GOT3 (cell line): ENCODE measurements at places on chromosomes 2 and 18.
A peak's percentile ranks its signal among the peaks of the same experiment; 100 is the strongest.

GRCh38 chr2:8132351-8132831, 549.5 kb upstream of the ID2 start:
- no peak for DNase-seq

DNA sequence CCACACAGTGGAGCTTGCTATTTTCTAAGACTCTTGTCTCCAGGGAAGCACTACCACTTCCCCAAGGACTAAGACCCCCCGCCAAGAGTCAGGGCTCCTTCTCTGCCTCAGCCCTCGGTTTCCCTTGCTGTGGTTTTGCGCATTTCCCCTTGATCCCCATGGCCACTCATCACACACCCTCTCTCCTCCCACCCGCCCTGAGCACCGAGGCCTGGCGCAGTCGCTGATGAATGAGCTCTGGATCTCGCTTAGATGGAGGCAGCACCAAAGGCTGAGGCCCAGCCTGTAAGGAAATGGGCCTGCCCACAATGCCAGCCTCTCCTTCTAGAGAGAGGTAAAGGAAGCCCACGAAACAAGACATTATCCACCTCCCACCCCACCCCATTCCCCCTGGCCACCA, 96.9 kb downstream of the TNS1 start:
- DNase-seq = no peak

DNA sequence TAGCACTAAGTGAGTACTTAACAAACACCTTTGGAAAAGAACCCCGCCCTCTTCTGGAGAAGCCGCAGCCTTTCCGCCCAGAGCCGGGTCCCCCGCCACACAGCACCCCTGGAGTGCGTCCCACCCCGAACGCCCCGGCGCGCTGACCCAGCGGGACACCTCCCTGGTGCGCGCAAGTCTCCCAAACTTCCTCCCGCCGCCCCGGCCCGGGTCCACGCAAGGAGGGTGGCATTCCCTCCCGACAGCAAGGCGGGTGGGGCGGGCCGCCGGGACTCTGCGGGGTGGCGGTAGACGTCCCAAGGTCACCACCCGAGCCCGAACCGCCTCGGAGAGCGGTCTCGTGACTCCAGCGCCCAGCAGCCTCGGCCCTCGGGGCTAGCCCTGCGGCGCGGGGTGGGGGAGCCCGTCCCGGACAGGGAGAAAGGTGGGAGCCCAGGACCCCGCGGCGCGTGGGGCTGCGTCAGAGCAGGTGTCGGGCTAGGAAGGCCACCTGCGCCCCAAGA, 598 bp downstream of the CCDC93 start:
- DNase-seq = peak; percentile 7

DNA sequence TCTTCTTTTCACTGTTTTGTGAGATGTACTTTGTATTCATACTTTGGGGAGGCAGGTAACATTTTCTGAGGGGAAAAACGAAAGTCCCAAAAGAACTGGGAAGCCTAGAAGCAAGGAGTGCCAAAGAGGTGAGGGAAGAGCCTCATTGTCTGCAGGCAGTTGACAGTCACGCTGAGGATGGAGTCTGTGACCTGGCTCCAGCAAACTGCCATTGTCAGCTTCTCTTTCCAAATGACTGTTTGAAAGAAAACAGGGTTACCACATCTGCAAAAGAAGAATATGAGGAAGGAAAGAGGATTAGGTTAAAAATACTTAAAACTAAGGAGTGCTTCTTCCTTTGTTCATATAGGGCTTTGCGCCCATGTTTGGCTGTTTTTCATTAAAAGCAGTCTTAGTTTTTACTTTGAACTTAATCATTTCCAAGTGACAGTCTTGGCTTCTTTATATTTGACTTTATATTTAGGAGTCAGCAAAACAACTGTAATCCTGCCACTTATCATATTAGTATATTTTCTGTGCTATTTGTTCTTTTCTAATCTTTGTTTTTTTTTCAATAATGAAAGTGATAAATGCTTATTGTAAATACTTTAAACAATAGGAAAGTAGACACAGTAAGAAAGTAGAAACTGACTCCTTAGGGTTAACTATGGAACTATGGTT, 35.0 kb downstream of the CERS6 start:
- DNase-seq = no peak

GRCh38 chr2:86673011-86673410, 47.1 kb upstream of the RMND5A start:
- no peak for DNase-seq

DNA sequence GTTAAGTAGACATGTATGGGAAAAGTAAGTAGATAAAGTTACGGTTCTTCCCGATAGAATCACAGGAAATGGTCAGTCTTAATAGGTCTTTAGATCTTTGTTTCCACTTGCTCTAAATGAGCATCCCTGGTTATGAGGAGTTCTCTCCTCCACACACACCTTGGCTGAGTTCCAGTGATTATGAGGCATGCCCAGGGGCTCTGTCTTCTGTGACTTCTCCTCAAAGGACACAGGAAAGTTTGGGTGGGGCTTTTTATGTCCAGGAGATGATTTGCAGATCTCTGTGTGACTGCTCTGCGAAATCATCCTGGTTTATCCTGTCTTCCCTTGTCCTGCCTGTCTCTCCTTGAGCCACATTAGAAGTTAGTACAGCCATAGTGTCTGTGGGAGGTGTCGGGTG, 83.9 kb upstream of the EML6 start:
- no peak for DNase-seq

GRCh38 chr2:126381091-126381490, 274.9 kb upstream of the GYPC start:
- DNase-seq = no peak

DNA sequence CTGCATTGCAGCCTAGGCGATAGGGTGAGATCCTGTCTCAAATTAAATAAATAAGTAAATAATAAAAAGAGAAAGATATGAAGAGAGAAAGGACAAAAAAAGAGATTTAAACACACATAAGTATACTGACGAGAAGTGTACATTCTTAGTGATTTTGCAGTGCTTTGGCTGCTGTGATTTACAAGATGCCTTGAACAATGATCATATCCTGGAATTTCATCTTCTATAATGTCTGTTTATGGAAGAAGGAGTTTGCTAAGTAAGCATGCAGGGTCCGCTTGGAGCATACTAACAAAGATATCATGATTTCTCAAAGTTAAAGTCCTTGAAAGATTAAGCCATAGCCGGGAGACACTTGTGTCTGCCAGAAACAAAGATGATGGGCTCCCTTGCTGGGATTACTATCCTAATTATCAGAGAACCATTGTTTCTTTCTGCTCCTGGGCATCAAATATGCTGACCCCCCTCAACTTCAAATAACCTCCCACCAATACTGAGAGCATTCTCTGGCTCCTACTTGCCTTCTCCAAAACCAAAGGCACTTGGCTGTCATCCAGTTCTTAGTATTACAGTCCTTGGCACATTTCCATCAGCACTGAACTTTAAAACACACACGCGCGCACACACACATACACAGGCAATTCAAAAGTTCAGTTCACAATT, 47.5 kb upstream of the STAM2 start:
- DNase-seq = no peak

DNA sequence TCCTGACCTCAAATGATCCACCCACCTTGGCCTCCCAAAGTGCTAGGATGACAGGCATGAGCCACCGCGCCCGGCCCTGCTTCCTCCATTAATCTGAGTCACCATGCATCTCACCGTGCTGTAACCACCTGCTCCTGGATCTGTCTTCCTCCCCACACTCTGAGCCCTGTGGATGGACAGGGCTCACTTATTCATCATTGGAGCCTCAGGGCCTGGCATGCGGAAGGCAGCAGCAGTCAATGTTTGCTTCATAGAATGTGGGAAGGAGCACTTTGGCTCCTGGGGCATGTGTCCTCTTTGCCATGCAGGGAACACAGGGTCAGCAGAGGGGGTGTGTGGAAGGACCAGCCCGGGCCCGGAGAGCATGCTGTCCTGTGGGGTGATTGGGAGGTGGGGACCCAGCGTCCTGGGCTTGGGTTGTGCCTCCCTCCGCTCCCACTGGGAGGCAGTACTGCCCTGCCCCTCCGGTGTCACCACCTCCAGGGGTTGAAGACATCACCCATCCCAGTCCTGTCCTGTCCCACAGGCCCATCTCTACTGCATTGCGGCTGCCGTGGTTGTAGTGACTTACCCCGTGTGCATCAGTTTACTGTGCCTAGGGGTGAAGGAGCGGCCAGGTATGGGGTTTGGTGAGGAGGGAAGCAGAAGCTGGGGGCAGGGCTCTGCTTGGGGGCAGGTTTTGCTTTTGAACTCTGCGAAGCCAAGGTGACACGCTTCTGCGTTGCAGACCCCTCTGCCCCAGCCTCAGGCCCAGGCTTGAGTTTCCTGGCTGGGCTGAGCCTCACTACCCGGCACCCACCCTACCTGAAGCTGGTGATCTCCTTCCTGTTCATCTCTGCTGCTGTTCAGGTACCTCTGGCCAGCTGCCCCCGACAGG, 11.5 kb downstream of the MFSD2B start:
- no peak for DNase-seq

DNA sequence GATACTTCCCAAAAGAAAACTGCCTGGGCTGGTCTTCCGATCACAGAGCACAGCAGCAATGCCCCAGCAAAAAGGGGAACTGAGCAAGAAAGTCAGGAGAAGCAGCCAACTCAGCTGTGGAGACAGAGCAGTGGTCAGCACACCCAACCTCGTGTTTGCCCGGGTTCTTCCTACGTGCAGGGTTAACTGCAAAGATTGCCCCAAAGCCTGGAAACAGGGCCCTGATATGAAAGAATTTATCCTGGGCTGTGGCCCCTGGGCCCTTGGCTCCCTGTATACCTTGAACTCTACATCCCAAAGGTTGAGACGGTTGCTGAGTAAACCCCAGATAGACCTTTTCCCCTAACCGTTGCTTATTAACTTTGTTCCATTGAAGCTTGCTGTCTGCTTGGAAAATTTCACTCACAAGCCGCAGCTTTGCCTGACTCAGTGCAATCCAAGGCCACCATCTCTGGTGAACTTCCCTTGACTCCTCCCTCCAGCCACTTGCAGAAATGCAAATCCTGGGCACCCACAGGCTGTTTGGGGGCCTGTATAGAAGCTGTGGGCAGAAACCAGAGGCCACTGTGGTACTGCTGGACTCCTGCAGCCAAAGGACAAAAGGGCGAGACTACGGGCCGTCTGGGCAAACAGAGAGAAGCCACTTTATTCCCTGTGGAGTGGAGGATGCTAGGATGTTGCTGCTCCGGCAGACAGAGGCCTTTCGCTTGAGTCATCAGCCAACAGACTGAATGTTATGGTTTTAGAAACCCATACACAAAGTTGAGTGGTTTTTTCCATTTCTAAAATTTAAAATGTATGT, 18.2 kb downstream of the NRP2 start:
- peak; percentile 54 for DNase-seq

GRCh38 chr2:75483878-75484277, 76.9 kb downstream of the EVA1A start:
- no peak for DNase-seq

- DNase-seq = no peak
Observed at GRCh38 chr2:1173528-1173927, 222.9 kb downstream of the SNTG2 start.

GRCh38 chr18:8298186-8298585, 311.1 kb upstream of the RAB12 start:
- DNase-seq = no peak

DNA sequence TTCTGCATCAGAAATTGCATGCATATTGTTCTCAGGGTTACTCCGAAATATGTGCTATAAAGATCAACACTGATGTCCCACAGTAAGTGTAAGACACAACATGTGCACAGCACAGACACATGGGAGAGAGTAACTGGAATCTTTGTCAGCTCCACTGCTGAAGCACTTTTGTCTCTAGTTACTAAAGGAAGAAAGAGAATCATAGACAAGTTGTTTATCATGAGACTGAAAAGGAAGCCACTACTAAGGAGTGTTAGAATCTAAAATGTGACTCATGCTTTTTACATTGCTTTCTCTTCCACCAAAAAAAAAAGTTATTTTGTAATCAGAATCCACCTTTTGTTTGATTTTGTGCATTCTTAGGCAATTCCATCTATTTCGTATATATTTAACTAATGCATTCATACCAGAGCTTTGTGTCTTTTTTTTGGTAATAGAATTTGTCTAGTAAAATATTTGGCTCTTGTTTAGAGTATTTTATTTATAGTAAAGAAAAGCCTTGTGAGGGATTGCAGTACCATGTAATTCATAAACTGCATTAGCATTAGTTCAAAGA, 502.4 kb downstream of the FBXO15 start:
- no peak for DNase-seq

DNA sequence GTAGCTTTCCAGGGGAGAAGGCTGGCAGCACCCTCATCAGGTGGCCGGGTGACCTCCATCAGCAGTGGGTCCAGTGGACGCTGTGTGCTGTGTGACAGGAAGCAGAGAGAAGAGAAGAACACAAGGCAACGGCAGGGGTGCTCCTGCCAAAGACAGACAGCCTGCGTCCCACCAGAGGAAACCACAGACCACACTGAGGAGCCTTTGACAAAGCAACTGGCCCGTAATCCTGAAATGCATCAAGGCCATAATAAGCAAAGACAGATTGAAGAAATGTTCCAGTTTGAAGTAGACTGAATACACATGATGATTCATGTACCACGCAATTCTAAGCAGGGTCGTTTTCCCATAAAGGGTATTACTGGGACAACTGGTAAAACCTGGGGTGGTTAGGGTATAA, 172.4 kb downstream of the FBXO15 start:
- DNase-seq = no peak

GRCh38 chr18:37266290-37266689, 299.3 kb downstream of the CELF4 start:
- no peak for DNase-seq

- no peak for DNase-seq
Observed at GRCh38 chr2:105867587-105867986, 122.9 kb downstream of the NCK2 start.

- DNase-seq = no peak
Observed at GRCh38 chr2:6068429-6068828, 376.2 kb downstream of the SOX11 start.

DNA sequence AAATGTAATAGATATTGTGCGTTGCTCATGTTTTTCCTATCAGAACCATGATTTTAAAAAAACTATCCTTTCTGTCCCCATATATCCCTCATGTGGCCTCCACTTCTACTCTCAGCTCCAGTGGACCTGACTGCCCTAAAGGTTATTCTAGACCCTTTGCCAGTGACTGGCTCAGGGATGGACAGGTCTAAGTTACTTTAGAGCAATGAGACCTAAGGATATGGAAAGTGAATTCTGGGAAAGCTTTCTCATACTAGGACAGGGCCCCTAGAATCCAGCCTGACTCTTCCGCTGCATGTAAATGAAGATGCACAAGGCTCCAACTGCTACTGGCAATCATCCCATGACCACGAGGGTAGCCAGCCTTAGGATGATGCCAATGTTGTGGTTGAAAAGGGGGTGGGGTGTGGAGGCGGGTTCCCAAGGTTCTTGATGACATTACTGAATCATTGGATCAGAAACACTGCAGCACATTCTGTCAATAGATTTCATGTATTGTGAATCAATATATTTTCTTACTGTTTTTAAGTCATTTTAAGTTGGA, 21.3 kb downstream of the C2orf69 start:
- no peak for DNase-seq

DNA sequence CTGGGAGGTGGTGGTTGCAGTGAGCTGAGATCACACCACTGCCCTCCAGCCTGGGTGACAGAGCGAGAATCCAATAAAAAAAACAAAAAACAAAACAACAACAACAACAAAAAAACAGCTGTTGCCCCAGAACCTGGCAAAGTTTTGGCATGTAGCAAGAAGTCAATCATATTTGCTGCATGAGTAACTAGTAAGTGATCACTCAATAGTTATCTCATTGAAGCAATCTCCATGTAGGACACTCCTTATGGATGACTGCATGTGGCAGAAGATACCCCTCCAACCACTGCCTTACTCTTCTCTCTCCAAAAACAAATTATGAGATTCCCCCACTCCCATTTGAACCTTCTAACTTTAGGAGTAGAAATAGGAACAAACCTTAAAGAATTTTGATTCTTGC, 113.7 kb downstream of the TTC27 start:
- no peak for DNase-seq
